ENCODE measurements at places on chromosomes 3 and 15. TPM values are rescaled to one million over a fixed set of nuclear protein-coding genes. Genes with fewer than 3 reads are reported as not detected.

Gene SLC30A4
- 2.8 TPM for polyA plus RNA-seq

Gene SERPINI2
- polyA plus RNA-seq, result not detected

Gene GPR156
- polyA plus RNA-seq, result not detected

Gene SPG11
- polyA plus RNA-seq, result 12.2 TPM

Gene NCEH1
- polyA plus RNA-seq, result 3.0 TPM

Gene SLC7A14
- polyA plus RNA-seq, result not detected

Gene ISLR2
- polyA plus RNA-seq, result not detected

Gene TP63
- not detected for polyA plus RNA-seq

Gene B3GALNT1
- polyA plus RNA-seq, result 0.24 TPM

Gene CALML4
- 0.84 TPM for polyA plus RNA-seq

Gene ADCY5
- 0.11 TPM for polyA plus RNA-seq

Gene EBLN2
- 2.2 TPM for polyA plus RNA-seq

Gene CFAP20DC
- polyA plus RNA-seq, result 0.07 TPM

Gene SECISBP2L
- polyA plus RNA-seq, result 22.3 TPM

Gene CLK3
- polyA plus RNA-seq, result 59.1 TPM

Gene FSTL1
- polyA plus RNA-seq, result not detected

Gene PTPN9
- 31.7 TPM for polyA plus RNA-seq

Gene CAPN7
- 23.7 TPM for polyA plus RNA-seq

Gene GUCA1C
- not detected for polyA plus RNA-seq

Gene GNAT1
- not detected for polyA plus RNA-seq

Gene PSTPIP1
- 63.3 TPM for polyA plus RNA-seq

Gene SPINK8
- not detected for polyA plus RNA-seq

Gene RPP25
- 2.6 TPM for polyA plus RNA-seq

Gene PLAAT1
- not detected for polyA plus RNA-seq

Gene KLHL40
- not detected for polyA plus RNA-seq

Gene SPRED1
- polyA plus RNA-seq, result not detected

Gene PDZRN3
- not detected for polyA plus RNA-seq

All from CD4-positive, alpha-beta memory T cell (primary cell).